Astrocyte of the hippocampus (primary cell): ENCODE measurements at places on chromosomes 1 and 21.

DNA sequence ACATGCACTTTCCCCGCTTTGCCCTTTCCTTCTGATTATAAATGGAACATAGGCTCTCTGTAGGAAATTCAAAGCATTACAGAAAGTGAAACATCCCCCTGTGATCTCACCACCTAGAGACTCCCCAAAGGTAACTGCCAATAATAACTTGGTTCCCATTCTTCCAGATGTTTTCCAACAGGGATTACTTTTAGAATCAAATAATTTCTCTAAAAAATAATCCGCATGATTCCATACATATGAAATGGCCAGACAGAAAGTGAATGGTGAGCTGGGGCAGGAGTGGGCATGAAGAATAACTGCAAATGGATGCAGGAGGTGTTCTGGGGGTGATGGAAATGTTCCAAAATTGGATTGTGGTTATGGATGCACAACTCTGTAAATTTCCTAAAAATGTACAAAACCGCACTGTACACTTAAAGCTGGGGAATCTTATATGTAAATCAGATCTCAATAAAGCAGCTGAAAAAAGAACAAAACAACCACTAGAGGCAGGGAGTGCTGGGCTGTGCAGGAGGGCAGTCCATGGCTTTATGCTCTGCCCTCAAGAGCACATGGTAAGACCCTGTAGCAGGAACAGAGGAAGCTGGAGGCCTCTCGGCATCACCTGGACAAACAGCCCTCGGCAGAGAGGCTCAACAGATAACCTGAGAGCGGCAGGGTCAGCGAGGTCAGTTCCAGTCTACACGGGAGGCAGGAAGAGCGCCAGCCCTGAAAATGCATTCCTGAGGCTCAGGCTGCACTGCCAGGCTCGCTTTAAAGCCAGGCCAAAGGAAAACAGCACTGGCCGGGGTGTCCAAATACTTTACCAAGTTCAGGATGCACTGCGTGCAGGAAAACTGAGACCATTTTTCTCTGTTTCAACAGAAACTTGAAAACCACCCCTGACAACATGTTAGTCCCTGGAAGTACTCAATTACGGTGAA is 39.7 kb downstream of the CAPZB start:
- peak; percentile 86 for DNase-seq

DNA sequence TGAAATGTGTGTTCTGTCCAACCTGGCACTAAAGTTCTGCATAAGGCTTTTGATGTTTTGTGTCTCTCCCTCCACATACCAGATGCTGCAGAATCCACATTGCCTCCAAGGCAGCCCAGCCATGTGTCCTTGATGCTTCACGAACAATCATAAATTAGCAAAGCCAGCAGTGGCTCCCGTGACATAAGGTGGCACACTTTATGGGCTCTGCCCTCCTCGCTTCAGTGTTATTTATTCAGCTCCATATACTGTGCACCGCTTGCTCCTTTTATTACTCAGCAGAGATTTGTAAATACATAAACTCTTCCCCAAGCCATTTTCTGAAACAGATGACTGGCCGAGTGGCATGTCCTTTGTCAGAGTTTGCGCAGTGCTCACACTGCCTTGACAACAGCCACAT is 112.8 kb upstream of the SLC35F3 start:
- DNase-seq = no peak

- DNase-seq = peak; percentile 56
These were observed 20.6 kb downstream of the JUN start for GRCh38 chr1:58763214-58763613.

DNA sequence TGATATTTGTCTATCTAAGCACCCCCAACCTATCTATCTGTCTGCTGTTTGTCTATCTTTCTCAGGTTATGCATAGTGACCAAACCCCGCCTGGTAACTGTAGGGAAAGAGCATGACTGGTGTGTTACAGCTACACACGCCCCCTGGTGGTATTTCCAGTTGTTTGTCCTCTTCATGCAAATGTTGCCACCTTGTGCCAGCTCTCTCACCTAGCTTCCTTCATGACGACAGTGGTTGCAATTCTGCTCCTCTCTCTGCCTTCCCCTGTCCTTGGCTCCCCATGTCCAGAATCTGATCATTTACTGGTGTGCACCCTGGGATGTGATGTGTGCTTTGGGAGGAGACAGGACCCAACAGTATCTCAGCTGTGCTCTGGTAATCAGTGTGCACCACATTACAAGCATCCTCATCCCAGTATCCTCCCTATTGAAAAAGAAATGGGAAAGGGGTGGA is 8.1 kb upstream of the INKA2 start:
- peak; percentile 64 for DNase-seq

DNA sequence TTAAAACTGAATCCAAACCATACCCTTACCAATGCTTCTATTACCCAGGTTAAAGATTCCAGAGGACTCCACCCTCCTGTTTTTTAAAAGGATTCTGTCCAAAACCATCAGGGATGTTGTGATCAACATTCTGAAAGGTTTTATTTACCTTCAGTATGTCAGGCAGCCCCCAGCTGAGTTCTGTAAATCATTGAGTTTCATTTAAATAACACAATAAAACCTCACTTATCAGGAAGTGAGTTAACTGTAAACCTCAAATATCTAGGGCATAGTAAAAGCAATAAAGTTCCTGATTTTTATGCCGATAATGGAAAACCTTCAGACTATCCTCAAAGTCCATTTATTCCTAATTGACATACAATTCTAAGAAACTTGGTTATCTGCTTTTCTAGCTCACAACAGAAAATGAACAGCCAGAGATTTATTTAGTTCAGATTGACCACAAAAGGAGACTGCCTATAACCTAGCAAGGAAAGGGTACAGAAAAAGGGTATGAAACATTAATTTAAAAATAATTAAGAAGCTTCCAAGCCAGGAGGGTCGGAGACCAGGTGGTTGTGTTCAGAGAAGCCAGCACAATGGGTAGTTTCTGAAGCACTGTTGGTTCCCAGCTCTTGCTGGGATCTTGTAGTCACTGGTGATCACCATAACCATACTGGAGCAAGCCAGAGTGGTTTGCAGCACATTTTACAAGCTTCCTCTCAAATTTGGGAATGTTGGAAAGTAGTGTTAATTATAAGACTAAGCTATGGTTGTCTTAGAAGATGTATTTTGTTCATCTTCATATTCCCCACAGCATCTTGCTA is 336.4 kb upstream of the FMN2 start:
- no peak for DNase-seq
